Right renal pelvis (tissue), 4 donors: ENCODE measurements at places on chromosomes 7 and 10. TPM values are rescaled to one million over a fixed set of nuclear protein-coding genes. Genes with fewer than 3 reads are reported as not detected.

DNA sequence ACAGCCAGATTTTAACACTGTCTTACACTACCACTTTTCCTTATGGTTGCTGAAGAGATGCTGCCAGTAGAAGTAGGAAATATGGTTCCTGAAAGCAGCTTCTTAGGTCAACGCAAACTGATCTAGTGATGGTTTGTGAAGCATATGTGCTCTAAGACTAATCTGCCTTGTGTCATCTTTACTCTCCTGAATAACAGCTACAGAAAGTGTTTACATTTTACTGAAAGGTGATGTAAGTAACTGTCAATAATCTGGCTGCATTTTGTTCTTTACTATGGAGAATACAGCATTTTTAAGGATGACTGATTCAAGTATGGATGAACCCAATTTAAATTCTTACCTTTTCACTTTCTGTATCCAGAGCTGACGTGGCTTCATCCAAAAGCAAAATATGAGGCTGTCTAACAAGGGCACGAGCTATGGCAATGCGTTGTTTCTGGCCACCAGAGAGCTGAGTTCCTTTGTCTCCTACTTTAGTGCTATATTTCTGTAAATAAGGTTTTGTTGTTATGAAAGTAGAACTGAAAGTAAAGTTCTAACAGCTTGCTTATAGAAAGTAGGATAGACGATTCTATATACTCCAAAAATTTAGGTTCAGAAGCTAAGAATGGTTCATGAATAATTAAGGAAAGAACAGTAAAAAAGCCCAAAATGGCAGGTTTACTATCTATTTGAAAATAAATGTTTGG, 30.2 kb upstream of the ABCB4 start:
- no peak for DNase-seq

GRCh38 chr7:69036301-69036700, 562.0 kb upstream of the AUTS2 start:
- no peak for DNase-seq

BUB3 gene
- polyA plus RNA-seq, result 134 TPM

NUDT13 gene
- 7.0 TPM for polyA plus RNA-seq

FBXL13 gene
- 2.9 TPM for polyA plus RNA-seq

CXCL12 gene
- 441 TPM for polyA plus RNA-seq

DNA sequence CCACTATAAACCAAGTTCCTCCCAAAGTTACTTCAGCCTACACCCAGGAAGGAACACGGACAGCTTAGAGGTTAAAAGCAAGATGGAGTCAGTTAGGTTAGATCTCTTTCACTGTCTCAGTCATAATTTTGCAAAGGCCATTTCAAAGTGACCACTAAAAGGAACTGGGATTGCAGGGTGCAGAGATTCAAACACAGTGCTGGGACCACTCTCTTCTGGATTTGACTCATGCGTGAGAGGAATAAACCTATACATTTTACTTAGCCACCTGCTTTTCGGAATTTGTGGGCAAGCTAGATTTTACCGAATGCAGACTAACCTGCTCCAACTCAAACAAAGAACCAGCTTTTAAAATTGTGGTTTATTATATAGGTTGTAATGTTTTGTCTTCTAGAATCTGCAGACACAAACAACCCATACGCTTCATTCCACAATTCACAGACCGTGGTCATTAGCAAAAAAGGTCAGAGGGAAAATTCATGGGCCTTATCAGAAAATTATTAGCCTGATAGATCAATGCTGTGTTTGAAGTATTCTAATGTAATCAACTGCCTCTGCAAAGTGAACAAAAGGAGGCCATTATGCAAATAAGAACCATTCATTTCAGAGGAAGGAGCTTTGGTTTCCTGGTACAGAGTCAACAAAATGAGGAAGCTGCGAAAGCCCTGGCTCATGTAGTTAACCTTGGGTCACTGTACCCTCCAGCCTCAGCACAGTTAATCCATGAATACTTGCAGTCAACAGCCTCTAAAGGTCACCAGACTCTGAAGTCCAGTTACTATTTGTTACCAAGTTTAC, 342.7 kb upstream of the KLF6 start:
- DNase-seq, result no peak

GRCh38 chr10:114100848-114101741, 57.4 kb downstream of the ADRB1 start:
- peak; percentile 14 for DNase-seq

SLC18A2 gene
- polyA plus RNA-seq, result 1.6 TPM

SLC13A1 gene
- 17.3 TPM for polyA plus RNA-seq

PKD1L1 gene
- polyA plus RNA-seq, result 0.13 TPM

DNA sequence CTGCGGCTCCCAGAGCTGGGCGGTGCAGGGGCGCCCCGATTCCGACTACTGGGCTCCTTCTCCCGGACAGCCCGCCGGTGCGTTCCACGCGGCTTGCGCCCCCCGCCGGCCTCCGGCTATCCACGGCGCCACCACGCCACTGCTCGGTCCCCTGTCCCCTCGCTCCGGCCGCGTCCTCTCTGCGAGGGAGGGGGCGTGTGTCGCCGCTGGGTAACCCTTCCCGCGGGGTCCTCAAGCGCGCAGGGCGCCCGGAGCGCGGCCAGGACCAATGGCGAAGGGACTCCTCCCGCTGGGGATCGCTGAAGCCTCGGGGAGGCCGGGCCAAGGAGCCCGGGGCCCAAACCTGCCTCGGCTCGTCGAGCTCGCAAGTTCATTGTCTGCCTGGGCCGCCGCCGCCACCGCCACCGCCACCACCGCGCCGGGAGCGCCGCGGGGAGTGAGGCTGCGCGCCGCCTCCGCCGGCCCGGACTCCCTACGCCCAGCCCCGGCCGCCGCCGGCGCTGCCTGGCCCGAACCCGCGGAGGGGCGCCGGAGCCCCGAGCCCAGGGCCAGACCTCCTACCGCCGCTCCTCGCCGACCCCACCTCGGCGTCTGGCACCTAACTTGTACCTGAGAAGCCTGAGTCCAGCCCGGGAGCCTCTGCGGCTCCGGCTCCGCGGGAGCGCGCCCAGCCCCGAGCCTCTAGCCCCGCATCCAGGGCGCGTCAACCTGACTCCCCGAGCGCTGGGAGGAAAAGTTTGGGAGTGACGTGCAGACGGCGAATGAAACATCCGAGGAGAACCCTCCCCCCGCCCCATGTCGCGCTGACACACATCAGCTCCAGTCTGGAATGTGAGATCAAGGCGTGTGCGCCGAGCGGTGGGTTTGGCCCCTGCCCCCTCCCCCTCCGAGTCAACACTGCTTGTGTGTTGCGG, at the start of gene CHST15:
Gene CHST15, minus strand, starts transcription at position 739 of the 914 bp plus-strand sequence. CDS start 47,386 bp downstream, outside the sequence.
- peak; percentile 63 for DNase-seq

GRCh38 chr10:99369126-99369525, 40.0 kb downstream of the CNNM1 start:
- DNase-seq, result no peak

TDRD1 gene
- polyA plus RNA-seq, result 0.04 TPM

STEAP2 gene
- polyA plus RNA-seq, result 11.8 TPM

DNA sequence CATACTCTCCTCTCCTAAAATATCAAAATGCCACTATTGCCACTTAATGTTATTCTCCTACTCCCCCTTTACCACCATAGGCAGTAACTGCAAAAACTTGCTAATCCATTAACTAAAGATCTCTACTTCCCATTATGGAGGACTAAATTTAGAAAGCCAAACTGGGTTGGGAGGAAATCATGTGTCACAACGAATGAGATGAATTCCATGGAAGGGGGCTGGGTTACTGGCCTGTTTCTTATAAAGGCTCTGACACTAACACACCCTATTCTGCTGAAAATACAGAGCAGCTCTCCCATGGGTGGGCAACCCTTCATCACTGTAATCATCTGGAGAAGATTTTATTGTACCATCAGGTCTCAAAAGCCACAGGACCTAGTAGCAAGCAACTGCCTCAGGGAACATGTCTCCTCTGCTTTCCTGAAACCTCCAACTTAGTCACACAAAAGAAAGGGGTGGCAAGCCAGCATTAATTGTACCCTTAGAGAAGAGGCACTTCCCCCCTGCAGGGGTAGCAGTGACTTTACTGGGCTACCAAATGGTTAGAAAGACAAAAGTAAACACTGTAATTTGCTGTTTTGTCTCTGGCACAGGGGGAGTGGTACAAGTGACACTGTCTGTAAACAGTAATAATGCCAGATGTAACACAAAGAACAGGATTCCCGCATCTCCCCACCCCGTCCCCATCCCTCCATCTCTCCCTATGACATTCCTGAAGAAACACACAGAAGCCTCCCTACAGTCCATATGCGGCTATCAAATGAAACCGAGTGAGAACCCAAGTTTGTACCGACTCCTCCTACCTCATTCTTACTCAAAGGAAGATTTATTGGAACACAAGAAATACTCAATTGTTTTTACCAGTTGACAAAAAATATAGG, 81.6 kb downstream of the ARMH3 start:
- no peak for DNase-seq

MARVELD1 gene
- polyA plus RNA-seq, result 48.2 TPM

- DNase-seq, result no peak
These were observed 104.2 kb downstream of the KIF20B start for GRCh38 chr10:89805599-89806013.

- no peak for DNase-seq
These were observed 93.0 kb upstream of the STRIP2 start for GRCh38 chr7:129341212-129341611.

DNA sequence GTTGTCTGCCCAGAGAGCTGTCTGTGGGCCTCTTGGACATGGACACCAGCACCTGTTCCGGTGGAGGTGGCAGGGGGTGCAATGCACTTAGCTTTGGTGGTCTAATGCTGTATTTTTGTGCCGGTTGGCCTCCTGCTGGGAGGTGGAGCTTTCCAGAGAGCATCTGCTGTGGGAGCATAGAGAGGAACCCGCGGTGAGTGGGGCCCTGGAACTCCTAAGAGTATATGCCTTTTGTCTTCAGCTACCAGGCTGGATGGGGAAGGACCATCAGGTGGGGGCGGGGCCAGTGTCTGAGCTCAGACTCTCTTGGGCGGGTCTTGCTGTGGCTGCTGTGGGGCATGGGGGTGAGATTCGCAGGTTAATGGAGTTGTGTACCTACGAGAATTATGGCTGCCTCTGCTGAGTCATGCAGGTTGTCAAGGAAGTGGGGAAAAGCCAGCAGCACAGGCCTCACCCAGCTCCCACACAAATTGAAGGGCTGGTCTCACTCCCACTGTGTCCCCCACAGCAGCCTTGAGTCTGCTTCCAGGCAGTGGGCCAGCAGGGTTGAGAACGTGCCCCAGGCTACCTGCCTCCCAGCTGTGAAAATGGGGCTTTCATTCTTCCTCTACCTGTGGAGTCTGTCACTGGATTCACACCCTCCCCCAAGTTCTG, 29.0 kb downstream of the JAKMIP3 start:
- DNase-seq, result no peak

DNA sequence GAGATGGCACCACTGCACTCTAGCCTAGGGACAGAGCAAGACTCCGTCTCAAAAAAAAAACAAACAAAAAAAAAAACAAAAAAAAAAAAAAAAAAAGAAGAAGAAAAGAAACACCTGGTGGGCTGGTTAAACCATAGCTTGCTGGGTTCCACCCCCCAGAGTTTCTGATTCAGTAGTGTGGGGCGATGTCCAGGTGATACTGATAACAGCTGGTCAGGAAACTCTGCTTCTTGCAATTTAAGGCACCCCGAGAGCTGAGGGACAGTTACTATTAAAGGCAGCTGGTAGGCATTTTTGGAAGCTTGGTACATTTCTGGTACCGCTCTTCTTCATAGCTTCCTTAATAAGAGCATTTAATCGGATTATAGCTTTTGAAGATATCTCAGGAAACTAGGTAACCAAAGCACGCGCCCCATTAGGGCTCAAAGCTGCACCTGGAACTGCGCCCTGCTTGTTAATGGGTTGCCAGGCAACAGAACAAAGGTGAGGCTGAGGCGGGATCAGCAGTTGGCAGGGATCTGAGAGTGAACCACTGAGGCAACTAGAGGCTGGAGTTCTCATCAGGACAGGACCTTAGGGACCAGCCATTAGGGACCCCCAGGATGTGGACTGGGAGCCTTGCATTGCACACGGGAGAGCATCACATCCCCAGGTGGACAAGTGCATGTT, 6.5 kb upstream of the SDK1 start:
- no peak for DNase-seq

GBX1 gene
- polyA plus RNA-seq, result not detected

GRCh38 chr7:120873401-120873800, 15.5 kb upstream of the TSPAN12 start:
- DNase-seq, result no peak

GPR85 gene
- 1.2 TPM for polyA plus RNA-seq

DNA sequence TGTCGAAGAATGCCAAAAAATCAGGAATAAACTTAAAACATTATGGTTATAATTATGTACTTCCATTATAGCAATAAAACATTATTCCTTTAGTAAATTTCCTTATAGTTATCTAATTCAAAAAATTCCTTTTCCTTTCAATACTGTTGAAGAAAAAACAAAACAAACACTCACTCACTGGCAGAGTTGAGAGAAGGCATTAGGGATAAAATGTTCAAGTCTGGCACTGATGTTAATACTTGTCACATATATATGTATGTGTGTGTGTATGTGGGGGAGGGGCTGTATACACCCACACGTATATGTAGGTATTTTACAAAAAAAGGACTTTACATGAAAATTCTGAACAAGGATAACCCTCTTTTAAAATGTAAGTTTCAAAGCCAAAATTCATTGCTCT, 150.2 kb upstream of the MEOX2 start:
- DNase-seq, result no peak

GRCh38 chr7:75688200-75689136, 50.3 kb downstream of the HIP1 start:
- DNase-seq, result no peak

- DNase-seq, result no peak
These were observed 347 bp downstream of the LBX1 start for GRCh38 chr10:101228966-101229265.

- DNase-seq, result no peak
These were observed 23.1 kb downstream of the DNAJB9 start for GRCh38 chr7:108592646-108593201.

DNA sequence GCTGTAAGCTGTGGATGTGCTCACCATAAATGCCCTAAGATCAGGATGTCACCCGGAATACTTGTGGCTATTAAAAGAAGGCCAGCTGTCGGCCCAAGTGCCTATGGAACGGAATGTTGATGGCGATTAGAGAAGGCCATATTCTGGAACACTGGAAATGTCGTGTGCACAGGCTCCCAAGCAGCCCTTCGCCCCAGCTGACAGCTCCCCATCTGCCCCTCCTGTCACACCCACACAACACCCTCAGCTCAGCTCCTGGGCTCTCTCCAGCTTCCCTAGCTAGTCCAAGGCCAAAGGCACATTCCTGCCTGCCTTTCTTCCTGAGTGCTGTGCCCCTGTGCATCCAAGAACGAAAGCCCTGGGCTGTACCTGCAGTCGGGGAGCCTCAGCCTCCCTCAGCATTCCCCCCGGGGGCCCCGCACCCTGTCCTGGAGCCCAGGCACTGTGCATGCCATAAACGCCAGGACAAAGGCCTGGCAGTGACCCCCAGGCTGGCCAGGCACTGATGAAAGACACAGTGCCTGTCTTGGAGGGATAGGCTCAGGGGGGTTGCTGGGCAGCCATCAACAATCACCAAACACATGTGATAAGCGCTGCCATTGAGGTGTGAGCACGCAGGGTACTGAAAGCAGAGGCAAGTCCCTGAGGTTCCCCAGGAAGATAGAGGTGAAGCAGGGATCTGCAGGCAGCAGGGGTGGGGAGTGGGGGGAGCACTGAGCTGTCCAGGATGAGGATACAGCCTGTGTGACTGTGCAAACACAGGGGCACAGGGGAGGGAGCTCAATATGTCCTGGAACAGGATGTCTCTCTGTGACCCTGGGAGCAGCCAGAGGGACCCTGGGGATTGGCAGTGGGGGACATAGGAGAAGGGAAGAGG, 3.7 kb upstream of the LDB3 start:
- no peak for DNase-seq

FAM24B gene
- polyA plus RNA-seq, result 4.6 TPM

NPSR1 gene
- not detected for polyA plus RNA-seq

ZPBP gene
- polyA plus RNA-seq, result 0.25 TPM

GRCh38 chr7:23350466-23350865, 51.3 kb downstream of the MALSU1 start:
- DNase-seq, result no peak

GRCh38 chr7:142375710-142376313, 118.0 kb upstream of the PRSS58 start:
- DNase-seq, result peak; percentile 46
